ENCODE measurements at places on chromosomes 12 and 14. TPM values are rescaled to one million over a fixed set of nuclear protein-coding genes. Genes with fewer than 3 reads are reported as not detected.
A peak's percentile ranks its signal among the peaks of the same experiment; 100 is the strongest.

- H3K36me3 ChIP-seq, result no peaks in the 10 kb centered on the region
- H3K27me3 ChIP-seq, result no peaks in the 10 kb centered on the region
- H3K4me1 ChIP-seq, result no peaks in the 10 kb centered on the region
- H3K4me3 ChIP-seq, result no peak overlapping the region
These were observed 10.2 kb upstream of the LTA4H start for GRCh38 chr12:96045566-96045965.

DNA sequence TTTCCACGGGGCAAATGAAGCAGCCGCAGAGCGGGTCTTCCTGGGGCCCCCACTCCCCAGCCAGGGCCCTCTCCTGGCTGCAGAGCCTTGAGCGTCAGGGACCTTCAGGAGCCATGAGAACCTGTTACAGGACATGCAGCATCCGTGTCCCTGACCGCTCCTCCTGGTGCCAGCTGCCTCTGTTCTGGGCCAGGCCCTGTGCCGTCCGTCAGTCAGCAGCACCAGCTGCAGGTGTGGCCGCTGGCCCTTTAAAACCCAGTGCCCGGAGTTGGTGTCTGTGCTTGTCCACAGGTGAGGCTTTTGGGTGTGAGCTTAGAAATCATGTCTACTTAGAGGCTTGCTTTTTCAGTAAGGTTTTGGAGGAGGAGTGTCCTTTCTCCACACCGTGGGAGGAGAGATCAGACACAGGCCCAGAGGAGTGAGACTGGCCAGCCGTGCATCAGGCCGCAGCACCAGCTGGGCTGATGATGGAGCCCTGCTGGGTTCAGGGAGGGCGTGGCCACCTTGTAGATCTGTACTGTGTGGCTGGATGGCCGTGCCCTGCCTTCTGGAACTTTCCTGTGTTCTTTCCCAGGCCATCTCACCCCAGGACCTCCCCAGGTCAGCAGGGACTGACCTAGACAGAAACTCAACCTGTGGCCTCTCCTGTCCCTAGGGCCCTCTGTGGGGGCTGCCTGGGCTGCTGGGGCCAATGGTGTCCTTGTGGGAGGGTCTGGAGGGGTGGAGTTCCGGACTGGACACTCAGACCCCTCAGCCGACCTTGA lies 27.1 kb downstream of the AACS start:
- DNase-seq, result no peak
- H3K4me3 ChIP-seq, result no peak overlapping the region
- H3K27ac ChIP-seq, result no peak overlapping the region
- no peaks in the 10 kb centered on the region for H3K4me1 ChIP-seq
- no peaks in the 10 kb centered on the region for H3K27me3 ChIP-seq

LIN7A gene
- total RNA-seq, result 1.7 TPM

DNA sequence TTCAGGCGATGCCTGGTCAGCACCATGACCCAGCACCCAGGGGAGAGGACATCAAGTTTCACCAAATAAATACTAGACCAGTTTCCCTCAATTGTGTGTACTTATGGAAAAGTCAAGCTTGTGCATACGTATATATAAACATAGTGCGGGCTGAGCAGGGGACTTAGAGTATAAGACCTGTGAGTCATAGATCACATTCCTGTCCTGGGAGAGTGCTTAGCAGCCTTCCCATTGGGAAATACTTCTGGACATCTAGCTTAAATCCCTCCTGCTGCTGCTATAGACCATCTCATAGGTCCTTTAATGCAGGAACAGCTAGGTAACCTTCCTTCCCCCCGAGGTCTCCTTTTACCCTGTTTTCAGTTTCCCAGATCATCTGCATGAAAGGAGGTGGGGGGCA lies 51.9 kb downstream of the PRMT8 start:
- no peak overlapping the region for H3K4me3 ChIP-seq
- no peak overlapping the region for H3K27ac ChIP-seq
- H3K27me3 ChIP-seq, result no peaks in the 10 kb centered on the region
- H3K4me1 ChIP-seq, result peaks cover 8% of the 10 kb centered on the region
- no peaks in the 10 kb centered on the region for H3K36me3 ChIP-seq

- H3K36me3 ChIP-seq, result no peaks in the 10 kb centered on the region
- H3K4me1 ChIP-seq, result no peaks in the 10 kb centered on the region
- no peaks in the 10 kb centered on the region for H3K27me3 ChIP-seq
- no peak overlapping the region for H3K27ac ChIP-seq
These were observed 142.8 kb downstream of the BTG1 start for GRCh38 chr12:92002673-92003382.

SLC6A12 gene
- total RNA-seq, result not detected

BTG1 gene
- total RNA-seq, result 12.5 TPM

OTOGL gene
- total RNA-seq, result 0.03 TPM

DNA sequence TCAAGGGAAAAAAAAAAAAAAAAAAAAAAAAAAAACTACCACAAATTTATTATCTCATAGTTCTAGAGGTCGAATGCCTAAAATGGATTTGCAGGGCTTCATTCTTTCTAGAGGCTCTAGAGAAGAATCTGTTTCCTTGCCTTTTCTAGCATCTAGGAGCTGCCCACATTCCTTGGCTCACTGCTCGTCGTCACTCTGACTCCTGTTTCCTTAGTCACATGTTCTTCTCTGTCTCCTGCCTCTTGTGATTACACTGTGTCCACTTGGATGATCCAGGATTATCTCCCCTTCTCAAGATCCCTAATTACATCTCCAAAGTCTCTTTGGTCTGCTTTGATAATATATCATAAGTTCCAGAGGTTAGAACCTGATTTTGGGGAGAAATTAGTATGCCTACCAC lies 88.7 kb downstream of the HECTD1 start:
- H3K27me3 ChIP-seq, result no peaks in the 10 kb centered on the region
- H3K27ac ChIP-seq, result peak overlapping the region; percentile 42
- no peak for DNase-seq
- H3K36me3 ChIP-seq, result peaks cover 97% of the 10 kb centered on the region
- no peaks in the 10 kb centered on the region for H3K4me1 ChIP-seq

GRCh38 chr14:64293976-64294671 lies at the start of gene ESR2:
ESR2 (minus strand) TSS chr14:64294371; CDS start chr14:64282985, 11,386 bp downstream.
- no peaks in the 10 kb centered on the region for H3K36me3 ChIP-seq
- no peak for DNase-seq
- no peaks in the 10 kb centered on the region for H3K27me3 ChIP-seq
- H3K27ac ChIP-seq, result no peak within 1 kb of the TSS
- H3K4me1 ChIP-seq, result peaks cover 10% of the 10 kb centered on the region
- H3K4me3 ChIP-seq, result peak within 1 kb of the TSS; percentile 52

DNA sequence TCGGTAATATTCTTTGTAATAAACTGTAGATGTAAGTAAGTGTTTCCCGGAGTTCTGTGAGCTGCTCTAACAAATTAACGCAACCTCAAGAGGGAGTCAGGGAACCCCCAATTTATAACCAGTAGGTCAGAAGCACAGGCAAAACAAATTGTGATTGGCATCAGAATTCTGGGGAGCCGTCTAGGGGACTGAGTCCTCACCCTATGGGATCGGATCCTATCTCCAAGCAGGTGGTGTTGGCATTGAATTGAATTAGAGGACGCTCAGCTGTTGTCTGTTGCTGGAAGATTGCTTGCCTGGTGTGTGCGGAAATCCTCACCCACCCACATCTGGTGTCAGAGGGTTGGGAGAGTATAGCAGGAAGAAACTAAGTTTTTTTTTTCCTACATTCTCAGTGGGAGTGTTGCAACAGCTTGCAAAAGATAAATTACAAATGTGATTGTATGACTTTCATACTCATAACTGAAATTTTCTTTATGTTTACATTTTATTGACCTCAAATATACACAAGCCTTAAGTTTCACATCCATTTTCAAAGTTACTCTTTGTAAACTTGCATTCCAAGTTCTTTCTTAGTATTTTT lies 5.5 kb downstream of the TMEM52B start:
- no peaks in the 10 kb centered on the region for H3K4me1 ChIP-seq
- H3K36me3 ChIP-seq, result no peaks in the 10 kb centered on the region
- no peak for DNase-seq
- no peak overlapping the region for H3K4me3 ChIP-seq

CLEC2D gene
- total RNA-seq, result 0.29 TPM

- H3K36me3 ChIP-seq, result no peaks in the 10 kb centered on the region
- no peak for DNase-seq
- H3K27me3 ChIP-seq, result no peaks in the 10 kb centered on the region
- H3K4me3 ChIP-seq, result no peak overlapping the region
- H3K4me1 ChIP-seq, result no peaks in the 10 kb centered on the region
These were observed 28.3 kb upstream of the DIO2 start for GRCh38 chr14:80239631-80240030.

DNA sequence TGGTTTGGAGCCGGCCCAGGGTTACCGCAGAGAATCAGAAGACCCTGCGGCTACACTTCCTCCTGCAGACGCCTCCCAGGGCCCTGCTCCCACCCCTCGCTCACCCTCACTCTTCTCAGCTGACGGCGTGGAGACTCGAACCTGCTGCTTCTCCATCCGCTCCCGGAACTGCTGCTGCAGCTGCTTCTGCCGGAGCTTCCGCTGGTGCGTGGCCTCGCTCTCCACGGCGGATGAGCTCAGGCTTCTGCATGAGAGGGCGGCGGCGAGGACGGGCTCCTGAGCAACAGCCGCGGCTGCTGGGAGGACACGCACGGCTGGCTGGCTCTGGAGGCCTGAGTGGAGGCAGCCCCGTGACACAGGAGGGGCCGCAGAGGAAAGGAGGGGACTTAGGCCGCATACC lies 33.3 kb downstream of the RAD52 start:
- H3K4me1 ChIP-seq, result no peaks in the 10 kb centered on the region
- peaks cover 68% of the 10 kb centered on the region for H3K36me3 ChIP-seq
- H3K27ac ChIP-seq, result no peak overlapping the region
- H3K4me3 ChIP-seq, result no peak overlapping the region

- H3K4me3 ChIP-seq, result no peak overlapping the region
- no peak for DNase-seq
- peaks cover 35% of the 10 kb centered on the region for H3K27me3 ChIP-seq
- H3K4me1 ChIP-seq, result no peaks in the 10 kb centered on the region
- no peaks in the 10 kb centered on the region for H3K36me3 ChIP-seq
- no peak overlapping the region for H3K27ac ChIP-seq
These were observed 32.1 kb upstream of the C14orf180 start for GRCh38 chr14:104547310-104547997.

GRCh38 chr12:107399046-107399445 lies 286.6 kb upstream of the PWP1 start:
- no peaks in the 10 kb centered on the region for H3K27me3 ChIP-seq
- H3K4me1 ChIP-seq, result no peaks in the 10 kb centered on the region
- H3K4me3 ChIP-seq, result no peak overlapping the region
- DNase-seq, result no peak

DNA sequence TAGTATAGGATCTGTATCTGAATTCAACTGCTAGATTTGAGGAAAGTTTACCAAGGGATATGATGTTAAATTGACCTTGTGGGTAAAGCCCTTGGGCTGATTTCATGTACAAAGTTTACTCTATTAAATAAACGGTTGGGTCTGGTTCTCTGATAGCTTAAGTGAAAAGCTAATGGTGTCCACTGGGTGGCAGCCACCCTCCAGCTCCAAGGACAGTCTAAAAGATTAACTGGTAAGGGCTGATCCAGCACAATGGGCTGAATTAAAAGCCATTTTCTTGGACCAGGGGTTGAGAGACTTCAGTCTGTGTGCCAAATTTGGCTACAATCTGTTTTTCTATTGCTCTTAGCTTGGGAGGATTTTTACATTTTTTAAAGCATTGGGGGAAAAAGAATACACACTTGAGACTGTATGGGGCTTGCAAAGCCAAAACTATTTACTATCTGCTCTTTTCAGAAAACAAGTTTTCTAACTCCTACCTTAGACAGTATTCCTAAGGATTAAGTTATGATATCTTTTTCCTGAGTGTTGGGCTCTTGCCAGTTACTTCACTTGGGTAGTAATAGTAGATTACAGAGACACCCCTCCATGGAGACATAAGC lies 116.5 kb downstream of the GPHN start:
- no peak for DNase-seq
- H3K4me3 ChIP-seq, result no peak overlapping the region

DNA sequence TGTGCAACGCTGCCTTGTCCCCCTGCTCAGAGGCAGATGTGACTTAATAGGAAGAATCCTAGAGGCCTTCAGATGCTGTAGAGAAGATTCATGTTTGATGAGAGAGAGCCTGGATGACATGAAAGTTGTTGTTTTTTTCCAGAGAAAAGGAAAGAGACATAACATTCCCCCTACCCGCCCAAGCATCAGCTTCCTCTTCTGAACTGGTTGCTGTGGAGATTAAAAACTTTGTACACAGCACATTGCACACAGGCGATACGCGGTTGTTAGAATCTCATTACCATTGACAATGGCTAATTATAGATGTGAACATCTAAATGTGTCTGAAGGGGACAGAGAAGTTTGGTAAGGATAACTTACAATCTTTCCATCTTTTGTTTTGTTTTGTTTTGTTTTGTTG lies 13.6 kb upstream of the ETFBKMT start:
- H3K4me1 ChIP-seq, result peaks cover 5% of the 10 kb centered on the region
- H3K36me3 ChIP-seq, result no peaks in the 10 kb centered on the region
- no peak overlapping the region for H3K4me3 ChIP-seq
- DNase-seq, result no peak
- H3K27me3 ChIP-seq, result no peaks in the 10 kb centered on the region

- no peaks in the 10 kb centered on the region for H3K27me3 ChIP-seq
- H3K4me1 ChIP-seq, result peaks cover 5% of the 10 kb centered on the region
- no peak overlapping the region for H3K4me3 ChIP-seq
These were observed 9.3 kb downstream of the CCDC196 start for GRCh38 chr14:66495218-66496098.

FGF23 gene
- not detected for total RNA-seq

DNA sequence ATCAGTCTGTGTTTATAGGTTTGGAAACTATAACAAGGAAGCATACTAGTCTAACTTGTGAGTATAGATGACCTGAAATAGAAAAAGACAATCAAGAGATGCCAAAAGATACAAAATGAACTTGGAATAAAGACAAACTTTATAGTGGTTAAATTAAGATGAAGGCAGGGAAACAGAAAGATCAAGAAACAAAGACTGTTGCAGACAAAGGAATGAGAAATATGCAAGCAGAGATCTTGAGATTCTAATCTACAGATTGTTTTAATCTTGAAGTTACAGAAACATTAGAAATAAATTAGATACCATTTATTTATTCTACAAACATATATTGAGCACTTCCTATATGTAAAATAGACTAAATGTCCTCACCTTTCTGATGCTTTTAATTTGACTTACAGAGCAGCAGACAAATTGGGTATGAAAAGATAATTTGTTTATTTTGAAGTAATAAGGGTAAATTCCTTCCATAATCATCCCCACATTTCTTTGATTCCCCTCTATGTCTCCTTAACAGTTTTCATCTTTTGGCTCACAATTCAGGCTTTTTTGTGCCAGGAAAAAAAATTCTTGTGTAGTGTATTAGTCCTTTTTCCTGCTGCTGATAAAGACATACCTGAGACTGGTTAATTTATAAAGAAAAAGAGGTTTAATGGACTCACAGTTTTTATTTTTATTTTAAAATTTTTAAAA lies 134.4 kb downstream of the KITLG start:
- no peaks in the 10 kb centered on the region for H3K4me1 ChIP-seq
- H3K27ac ChIP-seq, result no peak overlapping the region
- no peaks in the 10 kb centered on the region for H3K27me3 ChIP-seq
- no peak overlapping the region for H3K4me3 ChIP-seq
- no peak for DNase-seq
- H3K36me3 ChIP-seq, result no peaks in the 10 kb centered on the region

TSPAN8 gene
- total RNA-seq, result 21.0 TPM

- H3K4me3 ChIP-seq, result no peak overlapping the region
- H3K36me3 ChIP-seq, result no peaks in the 10 kb centered on the region
- H3K4me1 ChIP-seq, result no peaks in the 10 kb centered on the region
- H3K27ac ChIP-seq, result no peak overlapping the region
- no peaks in the 10 kb centered on the region for H3K27me3 ChIP-seq
These were observed 235.0 kb upstream of the DCN start for GRCh38 chr12:91417650-91418049.

GRCh38 chr14:69760810-69761209 lies 6.1 kb upstream of the SRSF5 start:
- H3K4me1 ChIP-seq, result no peaks in the 10 kb centered on the region
- no peak overlapping the region for H3K4me3 ChIP-seq
- DNase-seq, result no peak
- no peaks in the 10 kb centered on the region for H3K27me3 ChIP-seq
- H3K36me3 ChIP-seq, result no peaks in the 10 kb centered on the region

Data from gastrocnemius medialis (tissue), 4 donors.